HCT116 (cell line): ENCODE measurements at places on chromosomes 13 and 19. TPM values are rescaled to one million over a fixed set of nuclear protein-coding genes. Genes with fewer than 3 reads are reported as not detected.

DNA sequence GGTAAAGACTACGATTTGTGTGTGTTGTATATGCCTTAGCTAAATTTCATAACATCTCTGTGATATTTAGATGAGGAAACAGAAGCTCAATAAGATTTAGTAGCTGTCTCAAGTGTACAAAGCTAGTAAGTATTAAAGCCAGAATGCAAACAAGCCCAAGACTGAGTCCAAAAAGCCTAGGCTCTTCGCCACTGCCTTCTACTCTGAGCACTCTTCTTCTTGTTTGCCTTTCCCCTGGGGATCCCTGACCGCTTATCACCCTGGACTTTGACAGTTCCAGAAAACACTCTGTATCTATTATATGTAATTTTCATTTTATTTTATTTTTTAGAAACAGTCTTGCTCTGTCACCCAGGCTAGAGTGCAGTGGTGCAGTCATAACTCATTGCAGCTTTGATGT, 5.8 kb downstream of the TM9SF2 start:
- peaks cover 21% of the 10 kb centered on the region for H3K4me1 ChIP-seq
- DNase-seq, result no peak
- no peaks in the 10 kb centered on the region for H3K27me3 ChIP-seq
- peaks cover 22% of the 10 kb centered on the region for H3K36me3 ChIP-seq

Gene SPACA7
- total RNA-seq, result not detected

GRCh38 chr19:44796701-44797115, 12.2 kb upstream of the BCAM start:
- H3K27me3 ChIP-seq, result no peaks in the 10 kb centered on the region
- no peak overlapping the region for H3K4me3 ChIP-seq
- H3K36me3 ChIP-seq, result peaks cover 17% of the 10 kb centered on the region; the same call in 1 of the 2 replicates

DNA sequence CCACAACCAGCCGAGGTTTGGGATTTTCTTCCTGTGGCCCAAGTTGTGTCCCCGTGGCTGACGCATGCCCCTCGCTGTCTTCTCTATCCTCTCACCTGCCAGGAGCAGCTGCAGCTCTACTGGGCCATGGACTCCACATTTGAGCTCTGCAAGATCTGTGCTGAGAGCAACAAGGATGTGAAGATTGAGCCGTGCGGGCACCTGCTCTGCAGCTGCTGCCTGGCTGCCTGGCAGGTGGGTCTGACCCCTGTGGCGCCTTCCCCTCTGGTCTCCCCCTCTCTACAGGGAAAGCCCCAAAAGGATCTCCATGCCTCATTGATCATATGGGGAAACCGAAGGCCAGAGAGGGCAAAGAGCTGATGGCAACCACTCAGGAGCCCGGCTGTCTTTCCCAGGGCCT, 14.6 kb downstream of the CBLC start:
- H3K4me1 ChIP-seq, result no peaks in the 10 kb centered on the region
- DNase-seq, result no peak
- no peak overlapping the region for H3K27ac ChIP-seq
- H3K36me3 ChIP-seq, result peaks cover 29% of the 10 kb centered on the region

DNA sequence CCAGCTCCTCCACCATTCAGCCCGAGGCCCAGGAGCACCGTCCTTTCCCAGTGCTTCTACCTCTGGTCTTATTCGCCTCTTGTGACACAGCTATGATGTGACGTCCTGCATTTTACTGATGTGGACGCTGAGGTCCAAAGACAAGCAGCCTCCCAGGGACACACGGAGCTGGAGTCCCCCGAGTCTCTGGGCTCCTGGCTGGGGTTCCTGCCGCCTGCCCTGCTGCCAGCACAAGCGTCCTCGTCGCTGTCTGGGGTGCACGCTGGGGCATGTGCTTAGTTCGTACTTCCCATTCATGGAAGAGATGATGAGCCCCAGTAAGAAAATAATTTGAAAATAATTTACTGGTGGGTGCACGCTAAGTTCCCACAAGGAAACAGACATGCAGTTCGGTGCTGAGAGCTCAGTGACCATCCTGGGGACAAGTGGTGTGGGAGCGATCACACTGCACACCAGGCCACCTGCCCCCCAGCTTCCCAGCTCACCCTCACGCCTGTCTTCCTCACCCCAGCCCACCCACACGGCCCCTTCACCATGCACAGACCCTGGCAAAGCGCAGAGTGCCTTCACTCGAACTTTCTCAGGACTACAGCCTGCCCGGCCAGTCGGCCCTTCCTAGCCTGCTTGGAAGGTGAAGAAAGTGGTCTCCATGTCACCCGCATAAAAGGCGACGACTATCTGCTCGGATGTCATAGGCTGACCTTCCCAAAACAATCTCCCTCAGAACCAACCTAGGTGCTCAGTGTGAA, 14.2 kb upstream of the CFAP97D2 start:
- no peaks in the 10 kb centered on the region for H3K4me1 ChIP-seq
- DNase-seq, result no peak
- H3K4me3 ChIP-seq, result no peak overlapping the region

DNA sequence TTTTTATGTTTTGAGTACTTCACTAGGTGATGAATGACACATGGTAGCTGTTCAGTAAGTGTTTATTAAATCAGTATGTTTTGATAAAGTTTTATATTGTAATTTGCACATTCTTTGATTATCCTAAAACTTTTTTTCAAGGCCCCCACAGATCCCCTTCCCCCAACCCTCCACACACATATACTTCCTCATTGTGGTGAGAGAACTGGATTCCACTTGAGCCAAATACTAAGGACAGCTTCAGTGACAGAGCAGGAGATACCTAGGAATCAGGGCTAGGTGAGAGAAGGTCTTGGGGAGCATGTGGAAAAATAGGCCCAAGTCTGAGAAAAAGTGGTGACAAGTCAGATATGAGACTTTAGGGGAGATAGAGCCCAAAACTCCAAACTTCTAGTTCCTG, 174.6 kb downstream of the TDRD3 start:
- no peak overlapping the region for H3K4me3 ChIP-seq
- H3K4me1 ChIP-seq, result peaks cover 11% of the 10 kb centered on the region
- no peak for DNase-seq
- no peaks in the 10 kb centered on the region for H3K27me3 ChIP-seq
